ENCODE measurements at places on chromosomes 3 and 15. TPM values are rescaled to one million over a fixed set of nuclear protein-coding genes. Genes with fewer than 3 reads are reported as not detected.

GRCh38 chr3:14299767-14300166 is 102.6 kb upstream of the SLC6A6 start:
- DNase-seq, result no peak

- no peak for DNase-seq
These were observed 316.8 kb downstream of the POLQ start for GRCh38 chr3:121228971-121229370.

TNFSF10 gene
- total RNA-seq, result 84.3 TPM

INSYN1 gene
- total RNA-seq, result 0.51 TPM

All from dermis microvascular lymphatic vessel endothelial cell (primary cell).